ENCODE measurements at places on chromosomes 1 and 21.

- peak; percentile 12 for DNase-seq
Measured at GRCh38 chr1:30409476-30410152, 313.8 kb downstream of the MATN1 start.

DNA sequence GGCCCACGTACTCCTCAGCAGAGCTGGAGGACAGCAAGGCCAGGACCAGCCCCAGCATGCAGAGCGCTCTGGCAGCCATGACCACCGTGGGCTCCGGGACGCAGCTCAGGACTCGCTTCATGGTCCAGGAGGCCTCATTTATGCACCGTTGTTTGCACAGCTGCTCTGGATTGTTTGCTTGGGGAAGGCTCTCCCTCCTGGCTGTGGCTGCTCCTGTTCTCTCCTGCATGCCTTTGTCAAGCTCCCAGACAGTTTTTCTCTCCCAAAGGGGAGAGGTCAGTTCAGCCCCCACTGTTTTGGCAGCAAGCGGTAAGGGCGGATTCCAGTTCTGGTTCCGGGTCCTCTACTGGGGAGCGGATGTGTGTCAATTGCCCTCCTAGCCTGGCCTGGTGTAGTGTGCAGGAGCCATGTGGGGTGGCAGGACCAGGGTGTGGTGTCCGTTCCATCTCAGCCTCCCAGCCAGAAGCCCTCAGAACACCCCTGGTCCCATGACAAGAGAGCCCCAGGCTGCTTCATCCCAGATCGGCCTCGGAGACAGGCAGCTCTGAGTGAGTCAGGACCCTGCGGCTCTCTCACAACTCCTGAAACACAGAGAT is at the start of gene TFF3:
TFF3 (minus strand) TSS at position 114 of the 596 bp plus-strand sequence; CDS start at position 79, 35 bp downstream.
- DNase-seq, result no peak

DNA sequence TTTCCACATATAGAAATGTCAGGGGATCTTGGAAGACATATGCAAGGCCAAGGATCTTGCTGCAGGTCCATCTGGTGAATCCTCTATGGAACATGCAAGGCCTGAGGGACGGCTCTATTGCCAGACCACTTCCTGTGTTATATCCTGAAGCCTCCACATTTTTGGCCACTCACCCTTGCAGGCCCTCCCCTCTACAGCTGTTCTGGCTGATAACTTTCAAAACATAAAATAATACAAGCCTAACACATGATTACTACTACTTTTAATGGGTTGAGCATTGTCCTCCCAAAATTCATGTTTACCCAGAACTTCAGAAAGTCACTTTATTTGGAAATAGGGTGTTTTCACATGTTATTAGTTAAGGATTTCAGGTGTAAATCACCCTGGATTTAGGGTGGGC is 18.5 kb upstream of the LYPLAL1 start:
- DNase-seq, result no peak

DNA sequence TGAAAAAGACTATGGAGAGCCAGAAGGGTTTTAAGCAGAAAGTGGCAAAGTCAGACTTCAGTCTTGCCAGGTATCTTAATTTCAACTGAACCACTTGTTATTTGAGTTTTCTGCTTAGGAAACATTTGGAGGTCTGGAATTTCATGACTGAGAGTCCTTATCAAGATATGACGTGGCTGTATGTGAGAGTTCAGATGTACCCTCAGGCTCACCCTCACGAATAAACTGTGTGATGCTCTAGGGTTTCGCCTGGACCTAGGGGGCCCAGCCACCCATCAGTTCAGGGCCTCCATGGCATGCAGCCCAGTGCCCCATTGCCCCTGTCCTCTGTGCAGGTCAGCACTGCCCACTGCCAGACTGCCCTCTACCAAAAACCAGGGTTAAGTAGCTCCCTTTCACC is 30.6 kb upstream of the TADA1 start:
- no peak for DNase-seq

DNA sequence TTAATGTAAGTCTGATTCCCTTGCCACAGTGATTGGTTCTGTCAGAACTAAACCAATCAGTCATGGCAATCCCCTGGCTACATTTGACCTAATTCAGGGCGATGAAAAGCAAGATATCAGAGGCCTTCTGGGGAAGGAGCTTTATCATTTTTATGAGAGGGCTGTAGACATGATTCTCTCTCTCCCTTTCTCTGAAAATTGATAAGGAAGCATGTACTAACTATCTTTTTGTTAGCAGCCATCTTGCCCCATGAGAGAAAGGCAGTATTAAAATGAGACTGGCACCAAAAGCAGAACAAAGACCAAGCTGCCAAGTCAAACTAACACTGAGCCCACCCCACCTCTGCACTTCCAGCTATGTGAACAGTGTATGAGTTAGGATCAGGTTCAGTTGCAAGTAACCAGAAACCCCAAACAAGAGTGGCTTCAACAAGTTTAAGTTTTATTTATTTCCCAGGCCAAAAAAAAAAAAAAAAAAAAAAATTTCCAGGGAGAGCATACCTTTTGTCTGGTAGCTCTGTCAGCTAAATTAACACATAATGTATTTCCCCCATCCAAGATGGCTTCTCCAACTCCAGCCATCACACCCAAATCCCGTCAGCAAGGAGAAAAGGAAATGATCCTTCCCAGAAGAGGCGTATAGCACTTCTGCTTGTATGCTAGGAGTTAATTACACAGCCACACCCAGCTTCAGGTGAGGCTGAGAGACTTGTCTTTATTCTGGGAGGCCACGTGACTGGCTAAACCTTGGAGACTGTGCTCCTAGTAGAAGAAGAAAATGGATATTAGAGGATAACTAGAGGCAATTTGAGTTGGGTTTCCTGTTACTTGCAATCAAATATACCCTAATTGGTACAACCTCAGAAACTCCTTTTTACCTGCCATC is 105.8 kb upstream of the RALGPS2 start:
- DNase-seq, result no peak

- DNase-seq, result no peak
Measured at GRCh38 chr1:233582439-233582838, 31.5 kb upstream of the KCNK1 start.

- DNase-seq, result peak; percentile 49
Measured at GRCh38 chr1:110634455-110635311, 28.5 kb upstream of the KCNA2 start.

DNA sequence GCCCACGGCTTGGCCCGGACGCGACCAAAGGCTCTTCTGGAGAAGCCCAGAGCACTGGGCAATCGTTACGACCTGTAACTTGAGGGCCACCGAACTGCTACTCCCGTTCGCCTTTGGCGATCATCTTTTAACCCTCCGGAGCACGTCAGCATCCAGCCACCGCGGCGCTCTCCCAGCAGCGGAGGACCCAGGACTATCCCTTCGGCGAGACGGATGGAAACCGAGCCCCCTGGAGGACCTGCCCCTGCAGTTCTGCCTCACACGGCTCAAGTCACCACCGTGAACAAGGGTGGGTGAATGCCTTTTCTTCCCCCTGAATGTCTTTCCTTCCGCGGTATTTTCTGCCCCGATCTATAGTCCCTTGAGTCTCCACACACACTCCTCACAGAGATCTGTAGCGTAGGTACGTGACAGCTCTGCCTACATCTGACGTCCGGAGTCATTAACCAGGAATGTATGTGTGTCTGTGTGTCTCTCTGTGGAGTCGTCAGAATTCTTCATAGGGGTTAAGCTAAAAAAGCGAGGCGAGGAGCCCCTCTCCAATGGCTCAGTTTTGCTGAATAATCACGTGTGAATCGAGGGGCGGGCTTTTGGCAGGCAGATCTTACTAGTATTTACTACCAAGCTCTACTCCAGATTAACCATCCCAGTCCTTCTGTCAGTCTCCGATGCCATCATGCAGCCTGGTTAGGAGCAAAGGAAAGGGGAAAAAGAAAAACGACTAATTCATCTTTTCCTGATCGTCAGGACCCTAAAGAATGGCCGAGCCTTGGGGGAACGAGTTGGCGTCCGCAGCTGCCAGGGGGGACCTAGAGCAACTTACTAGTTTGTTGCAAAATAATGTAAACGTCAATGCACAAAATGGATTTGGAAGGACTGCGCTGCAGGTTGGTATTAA is at the start of gene CDKN2C:
CDKN2C (plus strand) TSS at position 635 of the 898 bp plus-strand sequence; CDS start at position 759, 124 bp downstream.
- DNase-seq, result peak; percentile 73

GRCh38 chr1:78369546-78369945 is 121.2 kb upstream of the PTGFR start:
- no peak for DNase-seq

DNA sequence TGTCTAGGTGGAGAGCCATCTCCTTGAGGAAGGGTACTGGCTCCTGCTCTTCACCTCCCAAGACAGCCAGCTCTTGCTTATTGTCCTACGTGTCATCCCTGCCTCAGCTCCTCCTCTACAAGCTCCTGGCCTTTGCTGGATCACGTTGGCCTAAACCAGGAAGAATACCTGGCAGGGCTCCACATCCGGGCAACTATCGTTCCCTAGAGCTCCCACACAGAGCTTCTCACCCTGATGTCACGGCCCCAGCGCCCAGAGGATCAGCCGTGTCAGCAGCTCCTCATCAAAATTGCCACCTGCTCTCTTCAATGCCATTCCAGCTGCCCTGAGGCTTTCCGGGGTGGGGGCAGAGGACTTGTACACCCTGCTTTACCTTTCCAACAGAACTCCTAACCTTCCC is 1.9 kb upstream of the TPM3 start:
- peak; percentile 38 for DNase-seq

DNA sequence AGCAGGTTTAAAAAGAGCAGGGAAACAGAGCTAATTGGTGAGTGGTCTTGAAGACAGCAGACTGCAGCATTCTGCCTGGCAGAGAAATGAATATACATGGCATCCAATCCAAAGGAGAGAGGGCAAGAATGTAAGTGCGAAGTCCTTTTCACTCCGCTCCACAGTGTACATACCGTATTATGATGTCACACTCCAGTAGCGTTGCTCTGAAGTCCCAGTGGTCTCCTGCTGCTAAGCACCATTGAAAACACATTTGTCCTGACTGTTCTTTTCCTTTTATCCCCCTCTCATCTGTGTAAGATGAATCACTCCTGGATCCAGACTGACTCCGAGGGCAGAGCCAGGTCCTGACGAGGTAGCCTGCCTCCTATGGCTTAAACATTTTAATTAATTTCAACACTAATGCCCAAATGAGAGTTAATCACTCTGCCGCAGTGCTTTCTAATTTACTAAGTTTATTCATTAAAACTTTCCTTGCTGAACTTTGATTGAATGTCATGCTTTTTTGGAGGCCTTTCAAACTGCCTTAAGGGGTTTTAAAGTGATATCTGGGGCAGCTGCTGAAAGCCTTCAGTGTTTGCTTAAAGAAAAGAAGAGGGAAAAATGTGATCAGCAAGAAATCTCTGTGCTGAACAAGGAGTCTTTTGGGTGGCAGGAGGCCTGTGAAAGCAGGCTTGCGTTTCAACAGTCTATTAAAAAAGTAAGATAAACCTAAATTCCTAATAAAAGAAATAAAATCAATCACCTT is 227.2 kb downstream of the ATG4C start:
- DNase-seq, result no peak

- no peak for DNase-seq
Measured at GRCh38 chr1:203799157-203799556, 3.7 kb downstream of the ZBED6 start.

DNA sequence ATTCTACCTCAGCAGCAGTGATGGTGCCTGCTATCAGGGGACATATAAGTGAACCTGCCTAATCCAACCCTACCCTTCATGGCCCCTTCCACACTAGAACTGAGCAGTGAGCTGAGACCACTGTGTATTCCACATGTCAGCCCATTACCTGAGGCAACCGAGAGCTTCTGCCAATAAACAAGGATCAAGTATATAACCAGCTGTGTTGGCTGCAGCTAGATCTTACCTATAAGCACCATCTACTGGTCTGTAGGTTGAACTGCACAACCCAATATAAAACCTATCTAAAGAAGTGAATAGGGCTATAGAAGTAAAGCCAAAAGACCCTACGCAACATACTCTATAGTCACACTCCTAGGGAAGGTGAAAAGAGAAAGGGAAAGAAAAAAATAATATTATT is 376.9 kb downstream of the HHIPL2 start:
- peak; percentile 30 for DNase-seq

GRCh38 chr1:110067479-110067892 is 3.0 kb downstream of the ALX3 start:
- DNase-seq, result no peak

All from AG20443 (cell line).